Pons (tissue), 1 donor: ENCODE measurements at places on chromosomes 16 and 17.

DNA sequence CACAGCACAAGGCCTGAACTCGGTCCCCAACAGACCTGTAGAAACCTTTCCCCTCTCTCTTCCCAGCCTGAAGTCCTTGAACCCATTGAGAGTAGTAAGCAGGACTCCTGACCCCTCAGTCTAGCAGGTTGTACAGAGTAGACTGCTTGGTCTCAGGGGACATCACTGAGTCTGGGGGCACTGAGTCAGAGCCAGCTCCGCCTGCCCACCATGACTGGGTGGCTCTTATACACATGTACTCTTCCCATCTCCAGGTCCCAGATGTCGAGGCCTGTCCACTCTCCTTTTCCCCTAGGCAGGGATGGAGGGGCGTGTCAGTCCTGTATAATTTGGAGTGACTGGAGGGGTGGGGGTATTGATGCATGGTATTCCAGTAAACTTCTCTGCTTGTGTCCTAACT lies 23.5 kb downstream of the LIG3 start:
- no peak for DNase-seq

GRCh38 chr17:18043491-18043890 lies 4.3 kb downstream of the GID4 start:
- peak; percentile 43 for DNase-seq

DNA sequence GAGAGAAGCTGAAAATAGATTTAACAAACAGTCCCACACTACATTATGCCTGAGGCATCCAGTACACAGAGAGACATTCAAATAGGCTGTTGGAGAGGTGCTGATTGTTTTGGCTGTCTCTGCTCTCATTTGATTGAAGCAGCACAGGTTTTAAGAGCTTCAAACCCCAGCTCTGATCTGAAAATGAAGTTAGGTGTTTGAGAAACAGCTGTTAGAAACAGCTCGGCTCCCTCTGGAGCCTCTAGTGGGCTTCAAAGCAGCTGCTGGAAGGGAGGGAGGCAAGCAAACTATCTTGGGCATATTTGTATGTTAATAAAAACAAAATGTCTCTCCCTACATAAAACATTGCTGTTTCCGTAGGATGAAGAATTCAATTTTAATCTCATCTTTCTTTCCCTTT lies 607.3 kb upstream of the GOT2 start:
- no peak for DNase-seq

DNA sequence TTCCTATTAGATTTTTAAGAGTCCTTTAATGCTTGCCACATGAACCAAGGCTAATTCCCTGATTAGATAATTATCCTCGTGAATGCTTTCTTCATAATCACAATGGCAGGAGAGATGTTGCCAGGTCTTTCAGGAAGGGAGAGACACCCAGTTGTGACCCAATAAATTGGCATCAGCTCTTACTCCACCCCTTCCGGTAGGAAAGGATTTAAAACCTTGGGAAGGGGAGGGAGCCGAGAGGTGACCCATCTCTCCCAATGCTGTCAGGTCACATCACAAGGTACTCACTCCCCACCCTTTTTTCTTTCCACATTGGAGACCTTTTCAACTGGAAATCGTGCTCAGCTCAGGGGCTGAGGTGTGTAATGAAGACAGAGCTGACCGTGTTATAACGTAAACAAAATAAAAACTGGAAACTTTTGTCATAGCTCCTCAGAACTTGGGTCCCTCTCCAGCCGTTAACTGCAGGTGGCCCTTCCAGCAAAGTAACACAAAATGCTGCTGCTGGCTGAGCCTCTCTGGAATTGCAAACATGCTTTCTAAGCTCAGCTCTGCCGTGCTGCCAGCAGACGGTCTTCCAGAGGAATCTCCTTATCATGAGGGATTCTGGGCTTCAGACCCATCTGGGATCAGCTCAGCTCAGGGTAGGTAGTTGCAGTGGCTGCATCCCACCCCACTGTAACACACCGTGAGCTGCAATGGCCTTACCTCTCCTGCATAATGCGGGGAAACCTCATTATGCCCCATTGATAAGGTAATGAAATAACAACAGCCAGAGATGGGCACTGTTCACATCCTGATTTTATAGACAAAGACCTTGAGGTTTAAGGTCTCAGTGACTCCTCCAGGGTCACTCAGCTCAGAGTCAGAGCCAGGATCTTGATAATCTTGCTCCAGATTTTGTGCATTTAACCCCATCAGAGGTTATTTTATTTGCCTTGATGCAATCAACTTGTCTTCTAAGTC lies 15.6 kb downstream of the TMEM100 start:
- no peak for DNase-seq

DNA sequence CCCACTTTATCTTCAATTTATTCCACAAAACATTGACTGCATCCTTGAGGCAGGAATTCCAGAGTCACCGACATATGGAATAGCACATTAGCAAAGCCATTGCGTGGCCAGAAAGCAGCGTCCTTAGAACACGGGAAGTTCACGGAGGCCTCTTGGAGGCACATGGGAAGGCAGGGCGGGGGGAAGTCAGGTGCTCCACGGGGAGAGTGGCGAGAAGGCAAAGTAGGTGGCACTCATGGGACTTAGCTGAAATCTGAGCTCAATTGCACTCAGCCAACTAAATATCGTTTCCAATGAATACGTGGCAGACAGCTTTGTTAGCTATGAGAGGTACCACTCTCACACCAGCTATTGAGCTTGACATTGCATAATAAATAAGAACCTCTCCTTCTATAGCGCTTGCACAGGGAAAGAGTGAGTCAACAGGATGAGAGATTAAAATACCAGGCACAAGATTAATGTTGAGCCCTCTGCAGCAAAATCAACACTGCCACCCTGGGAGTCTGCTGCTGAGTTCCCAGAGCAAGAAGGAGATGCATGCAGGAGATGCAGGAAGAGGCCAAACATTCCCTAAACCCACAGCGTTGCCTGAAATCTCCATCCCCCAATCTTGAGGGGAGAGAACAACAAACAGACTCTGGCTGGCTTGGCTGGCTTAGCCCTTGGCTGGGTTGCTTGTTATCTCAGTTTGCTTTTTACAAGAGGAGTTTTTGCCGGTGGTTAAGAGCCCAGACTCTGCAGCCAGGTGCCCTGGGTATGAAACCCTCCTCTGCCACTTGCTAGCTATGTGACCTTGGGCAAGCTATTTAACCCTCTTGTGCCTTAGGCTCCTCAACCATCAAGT lies 28.8 kb downstream of the ABCC12 start:
- peak; percentile 11 for DNase-seq

DNA sequence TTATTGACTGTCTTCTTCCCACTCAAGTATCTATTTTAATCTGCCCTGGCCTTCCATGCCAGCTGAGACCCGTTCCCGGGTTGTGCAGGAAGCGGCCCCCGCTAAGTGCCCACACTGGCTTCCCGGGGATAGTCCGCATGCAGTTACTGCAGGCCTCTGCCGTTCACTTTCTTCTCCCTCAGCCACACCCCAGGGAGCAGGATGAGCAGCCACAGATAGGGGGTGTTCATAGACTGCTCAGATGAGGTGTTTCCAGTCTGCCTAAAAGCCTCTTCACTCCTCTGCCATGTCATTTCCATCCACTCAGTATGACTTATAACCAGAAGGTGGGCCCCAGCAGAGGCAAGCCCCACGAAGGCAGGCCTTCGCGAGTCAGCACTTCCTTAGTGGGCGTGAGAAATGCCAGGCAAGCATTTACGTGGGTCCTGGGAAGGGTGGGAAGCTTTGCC lies 7.7 kb downstream of the MED9 start:
- DNase-seq: no peak

DNA sequence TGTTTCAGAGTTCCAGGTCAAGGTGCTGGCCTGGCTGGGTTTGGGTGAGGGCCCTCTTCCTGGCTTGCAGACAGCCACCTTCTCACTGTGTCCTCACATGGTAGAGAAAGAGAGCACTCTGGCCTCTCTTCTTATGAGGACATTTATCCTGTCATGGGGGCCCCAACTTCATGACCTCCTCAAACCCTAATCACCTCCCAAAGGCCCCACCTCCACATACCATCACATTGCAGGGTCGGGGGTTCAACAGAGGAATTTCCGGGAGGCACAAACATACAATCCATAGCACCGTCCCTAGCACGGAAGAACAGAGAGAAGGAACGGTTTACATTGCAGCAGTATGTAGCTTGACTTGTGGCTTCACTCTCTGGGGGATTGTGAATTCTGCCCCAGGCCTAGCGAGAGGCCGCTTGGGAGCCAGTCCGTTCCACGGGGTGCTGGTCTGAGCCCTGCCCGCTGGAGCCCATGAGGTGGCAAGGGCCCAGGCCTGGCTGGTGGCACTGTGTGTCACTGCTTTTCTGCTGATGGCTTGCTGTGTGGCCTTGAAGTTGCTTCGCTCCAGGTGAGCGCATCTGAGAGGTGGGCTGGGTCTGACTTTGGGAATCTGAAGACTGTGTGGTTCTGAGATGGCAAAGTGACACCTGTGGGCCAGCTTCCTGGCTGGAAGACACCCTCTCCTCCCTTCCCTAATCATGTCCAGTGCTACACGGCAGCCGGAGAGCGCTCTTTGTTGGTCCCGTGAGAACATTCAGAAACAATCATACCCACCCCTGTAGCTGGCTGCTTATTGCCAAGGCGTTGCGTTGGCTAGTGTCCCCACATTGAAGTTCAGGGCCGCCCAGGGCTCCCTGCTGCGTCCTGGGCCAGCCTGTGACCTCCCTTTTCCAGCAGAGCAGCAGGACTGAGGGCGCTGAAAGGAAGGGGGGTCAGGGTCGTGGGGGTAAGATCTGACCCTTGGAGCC lies 98.3 kb downstream of the CMIP start:
- no peak for DNase-seq

DNA sequence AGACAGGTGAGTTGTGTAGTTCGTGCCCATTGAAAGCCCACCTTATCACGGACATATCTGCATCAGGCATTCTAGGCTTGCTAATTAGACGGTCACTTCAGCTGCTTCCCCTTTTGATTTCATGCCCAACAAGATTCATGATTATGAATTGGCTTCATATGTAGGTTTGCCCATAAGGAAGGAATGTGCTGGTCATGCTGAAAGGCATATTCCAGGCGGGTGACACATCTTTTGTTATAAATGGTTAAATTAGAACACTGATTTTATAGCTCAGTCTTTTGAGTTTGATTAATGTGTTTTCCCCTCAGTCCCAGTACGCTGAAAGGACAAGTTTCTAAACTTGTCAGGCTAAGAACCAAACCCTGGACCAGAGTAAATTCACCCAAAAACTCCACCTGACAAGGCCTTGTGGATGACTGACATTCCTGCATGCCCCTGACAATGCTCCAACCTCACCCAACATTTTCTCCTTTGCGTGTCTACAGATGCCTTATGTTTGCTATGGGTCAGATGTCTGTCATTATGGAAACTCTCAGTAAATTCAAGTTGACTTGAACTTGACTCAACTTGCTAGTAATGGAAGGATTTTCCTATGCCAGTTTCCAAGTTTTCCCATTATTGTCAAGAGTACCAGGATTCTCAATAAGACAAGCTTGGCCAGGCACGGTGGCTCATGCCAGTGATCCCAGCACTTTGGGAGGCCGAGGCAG lies 421.9 kb downstream of the PMP22 start:
- DNase-seq: no peak

DNA sequence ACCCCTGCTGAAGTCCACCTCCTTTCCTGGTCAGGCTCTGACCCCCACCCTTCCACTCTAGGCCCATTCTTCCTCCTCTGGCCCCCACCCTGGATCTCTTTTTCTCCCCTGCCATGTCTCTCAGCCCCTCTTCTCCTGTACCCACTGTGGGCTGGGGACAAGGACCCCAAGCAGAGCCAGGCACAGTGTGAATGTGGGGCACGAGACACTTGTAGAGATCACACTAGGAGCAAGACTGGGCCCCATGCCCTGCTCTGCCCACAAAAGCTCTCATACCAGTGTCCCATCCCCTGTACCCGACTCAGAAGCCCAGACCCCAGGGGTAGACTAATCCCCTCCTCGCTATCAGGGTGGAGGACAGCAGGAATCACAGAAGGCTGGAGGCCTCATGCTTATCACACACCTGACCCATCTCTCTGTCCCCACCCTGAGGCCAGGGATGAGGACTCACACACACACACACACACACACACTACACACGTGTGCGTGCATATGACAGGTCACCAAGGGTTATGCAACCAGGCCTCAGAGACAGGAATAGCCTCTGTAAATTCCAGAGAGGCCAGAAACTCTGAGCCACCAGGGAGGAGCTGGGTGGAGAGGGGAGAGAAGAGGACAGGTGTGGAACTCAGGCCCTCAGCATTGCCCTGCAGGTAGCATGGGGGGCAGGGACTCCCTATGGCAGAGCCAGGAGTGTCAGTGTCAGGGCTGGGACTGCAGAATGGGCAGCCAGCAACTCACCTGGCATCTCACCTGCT lies 21.1 kb downstream of the ARHGAP27 start:
- no peak for DNase-seq

- peak; percentile 24 for DNase-seq
Observed at GRCh38 chr16:81080233-81080632, 3.2 kb upstream of the C16orf46 start.

GRCh38 chr16:77894162-77894561 lies 105.8 kb downstream of the VAT1L start:
- DNase-seq: no peak

- DNase-seq: peak; percentile 78
Observed at GRCh38 chr17:42459801-42460281, 1.2 kb downstream of the ATP6V0A1 start.

DNA sequence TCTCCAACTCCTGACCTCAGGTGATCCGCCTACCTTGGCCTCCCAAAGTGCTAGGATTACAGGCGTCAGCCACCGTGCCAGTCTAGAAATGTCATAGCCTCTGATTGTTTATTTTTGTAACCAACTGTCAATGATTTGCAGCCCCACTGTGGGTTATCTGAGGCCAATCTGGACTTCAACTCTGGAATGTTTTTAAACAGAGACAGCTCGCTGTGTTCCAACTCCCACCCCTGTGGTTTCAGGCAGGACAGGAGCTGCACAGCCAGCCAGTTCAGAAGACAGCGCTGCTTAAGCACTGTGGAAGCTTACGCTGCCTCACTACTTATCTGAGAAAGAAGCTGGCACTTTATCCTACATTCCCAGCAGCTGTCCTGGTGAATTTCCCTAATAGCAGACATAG lies 19.5 kb downstream of the MRM3 start:
- DNase-seq: no peak

GRCh38 chr17:57357830-57358430 lies 101.6 kb downstream of the MSI2 start:
- no peak for DNase-seq

DNA sequence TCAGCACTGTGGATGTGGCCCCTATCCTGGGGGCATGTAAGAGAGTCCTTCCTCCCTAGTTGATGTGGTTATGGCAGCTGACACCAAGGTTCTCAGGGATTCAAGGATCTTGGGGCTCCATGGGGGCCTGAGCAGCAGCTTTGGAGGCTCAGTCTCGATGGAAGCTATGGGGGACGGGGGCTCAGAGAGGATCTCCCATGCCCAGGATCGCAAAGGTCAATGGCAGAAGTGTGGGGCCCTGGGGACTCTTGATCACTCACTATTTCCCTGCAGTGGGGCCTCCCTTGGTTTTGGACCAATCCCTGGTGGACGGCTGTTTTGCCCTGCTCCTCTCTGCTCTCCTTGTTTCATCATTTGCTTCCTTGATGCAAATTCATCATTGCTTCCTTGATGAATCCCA lies 885.9 kb downstream of the CDH8 start:
- DNase-seq: no peak

GRCh38 chr17:4759776-4760236 lies 11.9 kb upstream of the TM4SF5 start:
- DNase-seq: peak; percentile 55
